Dorsolateral prefrontal cortex (tissue), 122 donors: ENCODE measurements at places on chromosomes 1 and 21. TPM values are rescaled to one million over a fixed set of nuclear protein-coding genes. Genes with fewer than 3 reads are reported as not detected.

The SPRR1A gene
- total RNA-seq, result not detected

GRCh38 chr1:118954301-118954905 lies 33.7 kb downstream of the TBX15 start:
- DNase-seq, result no peak

GRCh38 chr1:5479876-5480646 lies 512.2 kb downstream of the NPHP4 start:
- DNase-seq, result no peak

- DNase-seq, result no peak
These were observed 59.0 kb downstream of the ERI3 start for GRCh38 chr1:44296086-44296485.

- DNase-seq, result no peak
These were observed 341.1 kb downstream of the TGFB2 start for GRCh38 chr1:218686258-218686657.

GRCh38 chr1:89608984-89609725 lies 23.8 kb upstream of the LRRC8C start:
- DNase-seq, result no peak

- DNase-seq, result no peak
These were observed 15.5 kb upstream of the FAM78B start for GRCh38 chr1:166182281-166182680.

DNA sequence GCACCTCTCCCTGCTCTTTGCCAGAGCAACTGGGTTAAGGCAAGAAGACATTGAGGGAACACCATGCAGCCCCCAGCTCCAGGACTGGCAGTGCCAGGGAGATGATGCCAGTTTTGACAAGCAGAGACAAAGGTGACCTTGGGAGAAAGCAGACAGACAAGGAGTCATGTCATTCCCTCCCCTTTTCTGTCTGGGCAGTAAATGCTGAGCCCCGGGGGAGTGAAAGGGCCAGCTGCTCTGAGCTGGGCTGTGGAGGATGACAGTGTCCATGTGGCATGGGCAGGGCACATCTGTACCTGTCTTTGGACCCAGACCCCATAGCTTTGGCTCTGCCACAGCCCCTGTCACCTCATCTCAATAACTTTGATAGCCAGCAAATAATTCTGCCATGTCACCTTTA lies 24.2 kb downstream of the PLEKHA6 start:
- DNase-seq, result no peak

The C8B gene
- total RNA-seq, result not detected

The SPRR3 gene
- not detected for total RNA-seq

GRCh38 chr1:193555662-193556441 lies 369.4 kb upstream of the B3GALT2 start:
- DNase-seq, result no peak

DNA sequence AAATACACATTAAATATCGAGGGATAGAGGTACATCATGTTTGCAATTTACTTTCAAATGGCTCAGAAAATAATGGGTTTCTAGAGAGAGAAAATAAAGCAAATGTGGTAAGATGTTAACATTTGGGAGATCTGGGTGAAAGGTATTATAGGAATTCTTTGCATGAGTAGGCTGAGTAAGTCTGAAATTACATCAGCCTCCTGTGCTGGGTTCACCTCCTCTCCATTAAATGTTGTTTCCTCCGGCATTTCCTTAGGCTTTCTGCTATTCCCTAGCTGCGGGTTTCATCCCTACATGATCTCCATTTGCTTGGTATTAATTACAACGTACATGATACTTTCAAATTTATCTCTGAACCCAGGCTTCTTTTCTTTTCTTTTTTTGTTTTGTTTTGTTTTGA lies 31.6 kb downstream of the ZMYND12 start:
- no peak for DNase-seq

DNA sequence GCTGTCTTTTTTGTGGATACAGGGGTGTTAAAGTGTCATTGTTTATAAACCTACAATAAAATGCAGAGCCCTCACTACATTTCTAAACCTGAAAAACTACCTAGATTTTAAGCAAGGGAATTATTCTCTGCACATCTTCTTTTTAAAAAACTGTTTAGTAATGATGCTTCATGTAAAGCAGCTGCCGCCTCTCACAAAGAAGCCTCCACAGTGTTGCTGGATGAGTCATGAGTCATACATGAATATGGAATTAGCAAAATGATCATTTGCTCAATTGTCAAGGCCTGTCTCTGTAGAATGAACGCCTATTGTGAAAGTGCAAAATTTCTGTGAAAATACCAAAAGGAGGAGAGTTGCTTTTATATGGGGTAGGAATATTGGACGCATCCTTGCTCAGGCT lies 259.5 kb upstream of the CHRM3 start:
- DNase-seq, result peak; percentile 62

The ARTN gene
- 1.1 TPM for total RNA-seq

GRCh38 chr1:176904057-176904751 lies 260.3 kb downstream of the ASTN1 start:
- no peak for DNase-seq

GRCh38 chr1:56068908-56069307 lies 510.5 kb downstream of the PLPP3 start:
- no peak for DNase-seq

The EVA1B gene
- total RNA-seq, result 2.5 TPM

DNA sequence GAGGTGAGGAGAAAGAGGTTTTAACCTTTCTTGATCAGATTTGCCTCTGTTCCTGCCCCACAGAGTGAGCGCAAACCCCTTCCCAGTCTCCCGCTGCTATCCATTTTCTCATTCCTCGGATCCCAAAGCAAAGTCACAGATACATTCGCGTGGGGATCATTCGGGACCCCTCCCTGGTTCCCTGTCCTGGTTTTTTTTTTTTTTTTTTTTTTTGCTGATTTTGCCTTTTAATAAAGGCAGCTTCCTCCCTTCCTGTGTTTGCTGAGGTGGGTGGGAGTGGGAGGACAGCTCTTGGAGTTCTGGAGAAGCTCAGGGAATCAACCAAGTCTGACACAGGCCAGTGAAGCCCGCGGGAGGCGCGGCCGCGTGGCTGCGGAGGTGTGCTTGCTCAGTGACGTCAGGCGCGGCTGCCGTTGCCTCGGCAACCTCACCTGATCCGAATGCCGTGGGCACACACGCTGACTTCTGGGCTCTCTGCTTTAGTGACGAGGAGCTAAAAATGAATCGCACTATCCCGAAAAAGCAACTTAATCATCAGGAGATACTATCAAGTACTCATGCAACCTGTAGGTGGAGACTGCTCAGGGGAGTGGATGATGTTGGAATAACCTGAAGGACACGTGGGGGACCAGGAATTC lies 106.4 kb downstream of the TBX19 start:
- peak; percentile 80 for DNase-seq

- no peak for DNase-seq
These were observed 541.1 kb upstream of the CAMK1G start for GRCh38 chr1:209042413-209042812.

DNA sequence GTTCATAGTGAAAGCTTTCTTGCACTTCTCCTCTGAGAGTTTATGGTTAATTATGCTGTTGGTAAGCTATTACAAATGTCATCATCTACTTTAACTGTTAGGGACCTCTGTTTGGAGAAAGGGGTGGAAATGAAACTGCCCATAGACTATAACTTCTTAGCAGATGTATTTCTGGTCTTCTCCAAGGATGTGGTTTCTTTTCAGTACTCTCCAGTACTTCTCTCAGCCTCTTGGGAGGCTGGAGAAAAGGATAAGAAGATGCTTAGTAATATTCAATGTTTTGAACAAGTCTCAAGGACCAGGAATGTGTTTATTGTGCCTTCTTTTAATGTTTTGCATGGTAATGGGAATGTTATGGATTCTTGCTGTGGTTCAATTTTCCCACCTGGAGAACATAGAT lies 60.4 kb downstream of the LAMC2 start:
- no peak for DNase-seq

- DNase-seq, result no peak
These were observed 6.7 kb downstream of the SLC1A7 start for GRCh38 chr1:53135735-53136114.

The SLC30A10 gene
- total RNA-seq, result 8.8 TPM

DNA sequence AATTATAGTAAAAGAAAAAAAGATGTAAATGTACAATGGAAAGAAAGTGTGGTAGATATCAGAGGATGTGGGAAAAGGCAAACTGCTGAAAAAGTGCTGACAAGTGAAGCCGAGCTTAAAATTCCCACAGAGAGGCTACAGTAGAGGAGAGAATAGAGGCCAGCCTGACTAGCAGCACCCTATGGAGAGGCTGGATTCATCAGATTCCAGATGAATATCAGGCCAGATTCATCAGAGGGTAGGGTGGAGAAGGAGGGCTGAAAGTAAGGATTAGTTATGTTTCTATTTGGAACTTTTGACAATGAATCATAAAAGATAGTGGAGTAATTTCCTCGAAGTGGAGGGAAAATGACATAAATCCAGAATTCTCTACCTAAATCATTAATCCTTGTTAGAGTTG lies 60.4 kb upstream of the NEK7 start:
- DNase-seq, result no peak

DNA sequence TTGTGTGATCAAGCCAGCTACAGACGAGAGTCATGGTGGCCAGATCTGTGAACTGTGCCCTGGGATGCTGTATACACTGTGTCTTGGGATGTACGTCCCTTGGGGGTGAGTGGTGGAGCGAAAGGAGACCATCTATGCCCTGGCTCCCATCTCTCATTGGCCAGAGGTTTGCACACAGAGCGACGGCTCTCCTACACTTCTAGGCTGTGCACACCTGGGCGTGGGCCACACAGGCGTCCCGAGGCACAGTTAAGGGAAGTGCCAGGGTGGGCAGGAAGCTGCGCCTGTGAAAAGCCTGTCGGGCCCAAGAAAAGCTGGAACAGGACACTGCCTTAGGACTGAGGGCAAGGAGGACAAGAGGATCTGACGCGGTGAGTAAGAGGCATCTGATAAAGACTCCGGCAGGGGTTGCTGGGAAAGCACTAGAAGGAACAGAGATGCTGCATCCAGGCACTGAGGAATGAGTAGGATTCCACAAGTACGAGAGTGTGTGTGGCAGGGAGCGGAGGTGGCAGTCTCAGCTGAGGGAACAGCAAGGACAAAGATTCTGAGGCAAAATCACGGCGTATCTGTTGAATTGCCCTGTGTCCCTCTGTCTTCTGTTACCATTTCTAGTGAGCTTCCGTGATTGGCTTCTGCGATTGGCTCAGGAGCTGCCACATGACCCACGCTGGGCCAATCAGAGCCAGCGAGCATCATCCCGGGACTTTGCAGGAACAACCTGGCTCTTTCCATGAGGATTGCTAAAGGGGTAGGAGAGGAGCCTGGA lies 67.9 kb upstream of the ZBTB40 start:
- peak; percentile 12 for DNase-seq

DNA sequence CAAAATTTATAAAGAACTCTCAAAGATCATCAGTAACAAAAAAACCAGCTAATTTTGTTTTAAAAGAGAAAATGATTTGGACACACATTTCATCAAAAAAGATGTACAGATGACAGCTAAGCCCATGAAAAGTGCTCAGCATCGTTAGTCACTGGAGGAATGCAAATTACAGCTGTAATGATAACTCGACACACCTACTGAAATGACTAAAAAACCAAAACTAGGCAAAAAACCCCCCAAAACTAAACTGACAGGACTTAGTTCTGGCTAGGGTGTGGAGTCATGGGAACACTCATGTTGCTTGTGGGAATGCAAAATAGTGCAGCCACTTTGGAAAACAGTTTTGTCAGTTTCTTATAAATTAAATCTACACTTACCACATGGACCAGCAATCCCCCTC lies 59.5 kb downstream of the CNIH3 start:
- no peak for DNase-seq

The COL11A1 gene
- 14.5 TPM for total RNA-seq

DNA sequence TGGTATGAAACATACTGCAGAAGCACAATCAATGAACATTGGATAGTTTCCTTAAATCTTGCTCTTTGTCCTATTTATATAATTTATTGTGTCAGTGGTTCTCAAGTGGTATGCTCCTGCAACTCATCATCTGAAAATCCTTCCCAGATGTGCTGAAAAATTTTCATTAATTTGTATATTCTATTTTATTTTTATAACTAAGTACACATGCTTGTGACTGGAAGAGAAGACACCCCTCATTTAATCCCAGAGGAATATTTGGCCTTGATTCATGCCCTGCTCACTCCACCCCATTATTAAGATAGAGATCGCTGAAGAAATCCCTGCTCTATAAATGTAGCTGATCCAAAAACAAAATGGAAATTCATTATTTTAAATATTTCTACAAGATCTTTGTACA lies 870.5 kb upstream of the CXADR start:
- no peak for DNase-seq

The SYPL2 gene
- total RNA-seq, result 1.1 TPM

GRCh38 chr1:220485131-220485530 lies 42.8 kb upstream of the MARK1 start:
- no peak for DNase-seq

GRCh38 chr21:38507374-38507942 lies 9.2 kb upstream of the ERG start:
- no peak for DNase-seq

The RNU1-3 gene
- 9,753 TPM for total RNA-seq

- no peak for DNase-seq
These were observed 27.1 kb downstream of the IPP start for GRCh38 chr1:45723248-45723930.
